Vagina (tissue), 2 donors: ENCODE measurements at places on chromosomes 4 and X.

DNA sequence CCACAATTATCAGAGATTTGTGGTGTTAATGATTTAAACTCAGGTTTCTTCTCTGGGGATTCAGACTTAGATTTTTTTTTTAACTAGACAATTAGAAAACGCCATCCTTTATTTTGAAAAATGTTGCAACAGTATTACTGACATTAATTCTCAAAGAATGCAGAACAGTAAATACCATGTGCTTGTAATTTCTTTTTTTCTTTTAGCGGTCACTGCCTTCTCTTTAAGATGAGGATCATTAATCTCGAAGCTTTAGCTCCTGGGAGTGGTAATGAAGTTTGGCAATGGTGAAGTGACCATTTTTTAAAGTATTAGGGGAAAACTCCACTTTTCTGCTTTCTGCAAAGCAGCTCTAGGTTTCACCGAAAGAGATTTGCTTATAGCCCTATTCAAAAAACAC lies 164.0 kb upstream of the MBNL3 start:
- no peak for DNase-seq

DNA sequence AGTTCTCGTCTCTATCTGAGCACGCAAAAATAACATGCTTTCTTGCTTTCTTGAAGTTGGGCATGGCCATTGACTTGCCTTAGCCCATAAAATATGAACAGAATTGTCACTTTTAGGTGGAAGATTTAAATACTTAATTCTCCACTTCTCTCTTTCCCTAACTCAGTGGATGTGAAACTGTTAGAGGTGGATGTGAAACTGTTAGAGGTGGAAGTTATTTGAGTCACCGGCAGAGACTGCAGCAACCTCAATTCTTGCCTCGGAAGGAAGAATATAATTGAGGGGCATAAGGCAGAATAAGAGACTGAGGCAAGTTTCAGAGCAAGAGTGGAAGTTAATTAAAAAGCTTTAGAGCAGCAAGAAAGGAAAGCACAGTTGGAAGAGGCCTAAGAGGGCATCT lies 2.8 kb upstream of the PARM1 start:
- no peak for DNase-seq

- no peak for DNase-seq
These were observed 114.8 kb downstream of the NSUN7 start for GRCh38 chr4:40864531-40864930.

DNA sequence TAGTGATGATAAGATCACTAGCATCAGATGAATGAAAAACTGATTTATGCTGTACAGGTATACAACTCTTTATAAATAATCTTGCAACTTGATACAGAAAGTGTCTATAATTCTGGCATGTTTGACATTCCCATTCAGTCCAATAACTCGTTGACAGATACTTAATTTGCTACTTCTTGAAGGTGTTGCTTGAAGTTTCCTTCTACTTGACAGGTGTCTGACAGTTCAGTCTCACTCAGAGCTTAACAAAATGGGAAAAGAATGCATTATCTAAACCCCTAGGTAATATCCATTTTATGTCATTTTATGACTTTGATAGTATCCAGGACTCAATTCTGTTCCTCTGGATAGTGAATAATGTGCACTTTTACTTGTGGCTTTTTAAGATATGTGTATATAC lies 508.9 kb downstream of the GRID2 start:
- no peak for DNase-seq

DNA sequence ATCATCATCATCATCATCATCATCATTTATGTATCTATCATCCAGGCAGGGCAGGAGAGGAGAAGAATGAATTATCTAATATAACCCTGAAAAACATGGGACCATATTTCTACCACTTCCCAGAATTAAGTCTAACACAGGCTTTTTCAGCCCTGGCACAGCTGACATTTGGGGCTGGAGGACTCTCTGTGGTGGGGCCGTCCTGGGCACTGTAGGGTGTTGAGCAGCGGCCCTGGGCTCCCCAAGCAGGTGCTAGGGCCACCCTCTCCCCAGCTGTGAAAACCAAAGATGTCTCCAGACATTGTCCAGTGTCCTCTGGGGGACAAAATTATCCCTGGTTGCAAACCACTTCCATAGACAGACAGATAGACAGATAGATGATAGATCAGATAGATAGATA lies 288.4 kb downstream of the CRLF2 start:
- DNase-seq: no peak

- DNase-seq: no peak
These were observed 105.5 kb downstream of the PACRGL start for GRCh38 chr4:20805716-20806115.

- DNase-seq: no peak
These were observed 1.1 kb upstream of the STX18 start for GRCh38 chr4:4542774-4543485.

- DNase-seq: no peak
These were observed 39.6 kb upstream of the GPR78 start for GRCh38 chr4:8540586-8540985.

GRCh38 chrX:10171249-10171648 lies 14.5 kb downstream of the CLCN4 start:
- DNase-seq: no peak

DNA sequence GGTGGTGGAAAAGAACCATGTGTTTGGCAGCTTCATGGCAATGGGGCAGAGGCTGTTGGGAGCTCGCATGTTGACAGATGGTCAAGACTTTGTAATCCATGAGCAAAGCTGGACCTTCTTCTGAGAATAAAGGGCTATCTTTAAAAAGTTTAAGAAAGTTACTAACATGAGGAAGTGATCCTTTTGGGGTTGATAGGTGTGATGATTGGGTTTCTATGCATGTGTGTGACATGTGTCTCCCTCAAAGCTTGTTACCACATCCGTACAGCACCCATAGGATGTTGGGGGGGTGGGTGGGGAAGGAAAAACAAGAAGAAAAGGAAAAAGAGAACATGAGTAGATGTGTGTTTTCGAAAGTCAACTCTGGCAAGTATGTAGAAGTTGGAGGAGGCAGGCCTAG lies 123.0 kb upstream of the TLR3 start:
- DNase-seq: no peak

DNA sequence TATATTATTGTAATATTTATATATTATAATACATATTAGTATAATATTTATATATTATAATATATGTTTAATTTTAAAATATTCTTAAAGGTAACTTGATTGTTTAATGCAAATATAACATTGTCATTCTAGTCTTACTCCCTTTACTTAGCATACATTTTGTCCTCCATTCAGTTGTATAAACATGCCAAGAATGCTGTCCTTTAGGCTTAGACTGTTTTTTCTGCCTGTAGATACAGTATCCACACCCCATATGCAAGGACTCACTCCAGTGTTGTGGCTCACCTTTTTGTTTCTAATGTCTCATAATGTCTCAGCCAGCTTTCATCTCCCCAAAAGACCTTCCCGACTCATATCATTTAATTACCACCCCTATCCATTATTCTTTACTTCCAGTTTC lies 2110.0 kb downstream of the PCDH7 start:
- no peak for DNase-seq

DNA sequence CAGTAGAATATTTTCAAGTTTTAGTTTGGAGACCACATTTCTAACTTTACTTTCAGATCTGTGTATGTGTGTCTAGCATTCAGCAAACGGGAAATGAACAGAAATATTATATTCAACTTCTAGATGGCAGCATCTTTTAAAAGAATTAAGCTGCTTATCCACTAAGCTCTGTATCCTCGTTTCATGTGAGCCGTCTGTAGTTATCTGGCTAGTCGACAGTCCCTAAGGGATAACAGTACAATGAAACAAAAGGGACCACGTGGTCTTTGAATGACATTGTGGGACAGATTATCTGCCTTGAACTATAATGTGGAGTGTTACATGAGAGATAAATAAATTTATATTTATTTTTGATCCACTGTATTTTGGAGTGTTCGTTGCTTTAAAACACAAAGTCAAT lies 35.8 kb upstream of the PRSS12 start:
- no peak for DNase-seq

- no peak for DNase-seq
These were observed 114.9 kb downstream of the VSIG4 start for GRCh38 chrX:65925005-65925404.

DNA sequence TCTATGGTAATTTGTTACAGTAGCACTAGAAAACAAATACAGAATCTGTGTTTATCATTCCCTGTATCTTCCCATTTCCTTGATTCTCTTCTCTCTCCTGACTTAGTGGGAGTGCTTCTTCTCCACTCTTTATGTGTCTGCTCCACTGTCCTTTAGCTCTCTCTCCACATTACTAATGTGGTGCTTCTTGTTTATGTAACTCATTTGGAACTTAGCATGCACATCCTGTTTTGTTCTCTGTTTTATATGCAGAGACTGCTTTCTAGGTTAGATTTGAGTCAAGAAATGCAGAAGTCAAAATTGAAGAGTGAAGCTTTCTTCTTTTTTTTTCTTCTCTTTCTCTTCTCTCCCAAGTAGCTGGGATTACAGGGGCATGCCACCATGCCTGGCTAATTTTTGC lies 25.9 kb downstream of the ADH1A start:
- DNase-seq: no peak

- no peak for DNase-seq
These were observed 782.5 kb downstream of the FAT4 start for GRCh38 chr4:126097155-126097799.

DNA sequence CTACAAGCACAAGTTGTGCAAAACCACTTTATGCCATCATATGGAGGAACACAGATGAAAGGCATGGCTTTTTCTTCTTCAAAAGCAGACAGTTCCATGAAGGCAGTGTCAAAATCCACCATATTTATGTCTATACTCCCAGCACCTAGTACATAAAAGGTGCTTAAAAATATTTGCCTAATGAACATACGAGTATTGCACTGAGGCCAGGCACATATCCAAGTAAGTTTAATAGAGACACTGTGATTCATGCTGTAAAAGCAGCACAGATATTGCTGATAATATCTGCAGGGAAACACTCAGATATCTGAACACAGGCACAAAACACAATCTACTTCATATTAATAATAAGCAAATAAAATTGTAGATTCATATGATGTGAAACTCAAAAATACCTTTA lies 48.1 kb upstream of the CXCL8 start:
- DNase-seq: no peak

- DNase-seq: no peak
These were observed 47.7 kb downstream of the ARHGEF38 start for GRCh38 chr4:105599932-105600655.

- no peak for DNase-seq
These were observed 83.5 kb upstream of the SPIN4 start for GRCh38 chrX:63434665-63435064.

- no peak for DNase-seq
These were observed 2.4 kb upstream of the NBDY start for GRCh38 chrX:56726605-56727004.

DNA sequence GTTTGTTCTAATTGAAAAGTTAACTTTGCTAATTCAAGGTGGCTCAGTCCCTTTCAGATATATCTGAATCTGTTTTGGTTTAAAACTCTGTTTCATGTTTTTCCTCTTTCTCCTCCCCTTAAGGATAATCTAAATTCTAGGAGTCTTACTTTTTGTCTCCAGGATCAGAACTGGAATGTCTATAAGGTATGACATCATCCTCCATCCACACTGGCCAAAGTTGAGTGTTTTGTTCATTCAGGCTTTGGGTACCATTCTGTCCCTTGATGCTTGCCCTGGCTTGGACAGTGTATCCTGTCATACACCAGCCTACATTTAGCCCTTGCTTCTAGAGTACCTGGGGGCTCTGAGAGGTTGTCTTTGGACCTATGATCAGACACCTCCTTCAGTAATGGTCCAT lies 56.8 kb upstream of the ANTXR2 start:
- no peak for DNase-seq

DNA sequence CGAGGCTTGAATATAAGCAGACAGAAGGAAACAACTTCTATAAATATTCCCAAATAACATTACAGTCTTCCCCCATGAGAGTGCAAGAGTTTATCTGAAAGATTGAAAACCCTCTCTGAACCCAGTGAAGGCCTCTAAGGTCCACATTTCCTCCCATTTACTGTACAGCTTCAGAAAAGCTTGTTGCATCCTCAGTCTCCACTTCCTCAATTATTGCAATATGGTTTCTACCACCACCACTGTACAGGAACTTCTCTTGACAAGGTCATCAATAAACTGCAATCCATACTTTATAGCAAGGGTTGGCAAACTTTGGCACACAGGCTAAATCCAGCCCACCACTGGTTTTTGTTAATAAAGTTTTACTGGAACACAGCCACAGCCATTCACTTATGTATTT lies 239.0 kb downstream of the THOC2 start:
- DNase-seq: no peak

- no peak for DNase-seq
These were observed 153.6 kb upstream of the INTU start for GRCh38 chr4:127479031-127479622.

GRCh38 chr4:8581094-8581861 lies 1.1 kb downstream of the GPR78 start:
- DNase-seq: no peak
